ENCODE measurements at places on chromosomes 7 and 10.
A peak's percentile ranks its signal among the peaks of the same experiment; 100 is the strongest.

DNA sequence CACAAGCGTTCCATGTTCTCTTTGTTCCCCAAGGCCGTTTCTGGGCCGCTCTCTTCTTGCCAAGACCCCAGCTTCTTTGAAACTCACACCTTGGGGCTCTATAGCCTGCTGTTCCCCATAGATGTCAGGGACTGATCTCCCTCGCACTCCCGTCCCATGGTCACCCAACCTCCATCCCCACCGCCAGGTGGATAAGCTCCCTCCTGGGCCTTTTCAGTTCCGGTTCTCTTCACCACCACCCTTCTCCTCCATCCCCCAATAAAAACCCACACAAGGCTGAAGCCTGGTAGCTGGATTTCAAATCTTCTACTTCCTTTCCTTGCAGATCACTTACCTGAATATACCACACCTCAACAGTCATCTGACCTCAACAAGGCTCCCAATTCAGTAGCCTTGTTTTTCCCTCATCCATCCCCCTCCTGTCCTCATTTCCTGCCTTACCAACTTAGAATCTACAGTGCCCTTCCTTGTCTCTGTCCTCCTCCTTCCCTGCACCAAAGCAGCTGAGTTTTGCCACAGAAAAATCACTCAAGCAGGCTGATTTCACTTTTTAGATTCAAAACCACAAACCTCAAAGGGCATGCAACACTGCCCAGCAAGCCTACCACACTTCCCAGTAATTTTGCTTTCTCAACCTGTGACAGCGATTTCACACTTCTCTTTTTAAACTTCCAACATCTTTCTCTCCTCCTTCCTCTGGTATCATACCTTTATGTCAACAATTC lies 7.7 kb downstream of the SLC37A3 start:
- peak; percentile 23 for DNase-seq

DNA sequence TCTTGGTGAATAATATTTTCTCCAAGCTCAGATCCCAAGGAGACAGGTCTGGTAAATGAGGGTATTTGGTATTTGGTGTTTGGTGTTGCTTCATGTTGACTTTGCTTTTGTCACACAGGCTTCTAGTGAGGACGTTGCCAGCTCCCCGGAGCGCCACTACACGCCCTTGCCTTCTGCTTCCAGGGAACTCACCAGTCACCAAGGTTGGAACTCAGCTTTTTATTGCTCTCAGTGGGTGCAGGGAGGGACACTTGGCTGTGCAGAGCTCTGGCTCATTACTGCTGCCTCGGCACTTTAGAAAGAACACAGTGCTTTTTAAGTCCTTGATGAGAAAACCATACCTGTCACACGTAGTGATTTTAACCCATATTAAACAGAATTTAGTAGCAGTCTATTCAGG lies 892.9 kb downstream of the LRMDA start:
- no peak for DNase-seq

- no peak for DNase-seq
Measured at GRCh38 chr7:157529768-157530560, 193.2 kb downstream of the DNAJB6 start.

- DNase-seq, result no peak
Measured at GRCh38 chr10:43217563-43218205, 49.2 kb downstream of the RASGEF1A start.

DNA sequence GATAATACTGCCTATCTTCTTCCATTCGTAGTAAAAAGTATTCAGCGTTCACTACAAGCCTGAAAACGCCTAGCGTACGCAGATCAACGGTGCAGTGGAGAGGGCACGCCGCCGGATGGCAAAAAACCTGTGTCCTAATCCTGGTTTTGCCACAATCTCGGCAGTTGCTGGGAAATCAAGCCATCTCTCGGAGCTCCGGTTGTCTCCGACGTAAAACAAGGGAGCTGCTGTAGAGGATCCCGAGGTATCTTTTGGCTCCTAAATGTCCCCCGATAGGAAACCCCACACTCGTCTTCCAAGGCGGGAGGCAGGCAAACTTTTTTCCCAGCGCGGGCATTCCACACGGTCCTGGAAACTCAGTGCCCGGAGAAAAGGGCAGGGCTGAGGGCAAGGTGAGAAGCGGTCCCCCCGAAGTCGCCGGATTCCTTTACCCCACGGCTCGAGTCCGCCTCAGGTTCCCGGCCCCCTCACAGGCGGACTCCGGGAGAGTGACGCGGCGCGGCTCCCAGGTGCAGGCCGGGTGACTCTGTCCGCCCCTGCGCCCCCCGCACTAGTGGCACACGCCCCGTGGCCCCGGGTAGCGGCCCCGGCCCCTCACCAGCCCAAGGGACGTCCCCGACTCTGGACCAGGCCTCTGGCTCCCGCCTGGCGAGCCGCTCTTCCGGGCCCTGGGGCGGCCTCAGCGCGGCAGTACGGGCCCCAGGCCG lies 649 bp downstream of the IDE start:
- DNase-seq, result no peak

- no peak for DNase-seq
Measured at GRCh38 chr7:33334349-33334748, 205.0 kb downstream of the BBS9 start.

DNA sequence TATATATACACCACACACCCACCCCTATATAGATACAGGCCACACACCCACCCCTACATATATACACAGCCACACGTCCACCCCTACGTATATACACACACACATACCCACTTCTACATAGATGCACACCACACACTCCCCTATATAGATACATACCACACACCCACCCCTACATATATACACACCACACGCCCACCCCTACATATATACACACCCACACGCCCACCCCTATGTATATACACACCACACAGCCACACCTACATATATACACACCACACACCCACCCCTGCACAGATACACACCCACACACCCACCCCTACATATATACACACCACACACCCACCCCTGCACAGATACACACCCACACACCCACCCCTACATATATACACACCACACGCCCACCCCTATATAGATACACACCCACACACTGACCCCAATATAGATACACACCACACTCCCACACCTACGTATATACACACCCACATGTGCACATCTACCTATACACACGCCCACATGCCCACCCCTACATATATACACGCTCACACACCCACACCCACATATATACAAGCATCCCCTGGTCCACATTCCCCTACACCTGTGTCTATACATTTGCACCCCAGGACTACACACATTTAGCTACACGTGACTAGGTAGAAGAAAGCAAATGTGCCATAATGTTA lies 52.1 kb upstream of the UBE3C start:
- DNase-seq, result no peak

- no peak for DNase-seq
Measured at GRCh38 chr10:131166486-131166885, 145.0 kb downstream of the TCERG1L start.

DNA sequence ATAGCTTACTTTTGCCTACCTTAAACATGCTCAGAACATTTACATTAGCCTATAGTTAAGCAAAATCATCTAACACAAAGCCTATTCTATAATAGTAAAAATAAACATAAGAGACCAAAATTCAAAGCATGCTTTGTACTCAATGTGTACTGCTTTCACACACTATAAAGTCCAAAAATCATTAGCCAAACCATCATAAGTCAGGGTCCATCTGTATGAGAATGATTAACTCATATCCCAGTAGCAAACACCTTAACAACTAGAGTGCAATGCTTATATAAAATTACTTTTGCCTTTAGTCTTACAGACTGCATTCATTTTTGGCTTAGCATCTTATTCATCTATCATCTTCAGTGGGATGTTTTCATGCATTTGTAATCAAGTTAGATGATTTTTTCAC lies 49.4 kb upstream of the VWC2 start:
- DNase-seq, result no peak

DNA sequence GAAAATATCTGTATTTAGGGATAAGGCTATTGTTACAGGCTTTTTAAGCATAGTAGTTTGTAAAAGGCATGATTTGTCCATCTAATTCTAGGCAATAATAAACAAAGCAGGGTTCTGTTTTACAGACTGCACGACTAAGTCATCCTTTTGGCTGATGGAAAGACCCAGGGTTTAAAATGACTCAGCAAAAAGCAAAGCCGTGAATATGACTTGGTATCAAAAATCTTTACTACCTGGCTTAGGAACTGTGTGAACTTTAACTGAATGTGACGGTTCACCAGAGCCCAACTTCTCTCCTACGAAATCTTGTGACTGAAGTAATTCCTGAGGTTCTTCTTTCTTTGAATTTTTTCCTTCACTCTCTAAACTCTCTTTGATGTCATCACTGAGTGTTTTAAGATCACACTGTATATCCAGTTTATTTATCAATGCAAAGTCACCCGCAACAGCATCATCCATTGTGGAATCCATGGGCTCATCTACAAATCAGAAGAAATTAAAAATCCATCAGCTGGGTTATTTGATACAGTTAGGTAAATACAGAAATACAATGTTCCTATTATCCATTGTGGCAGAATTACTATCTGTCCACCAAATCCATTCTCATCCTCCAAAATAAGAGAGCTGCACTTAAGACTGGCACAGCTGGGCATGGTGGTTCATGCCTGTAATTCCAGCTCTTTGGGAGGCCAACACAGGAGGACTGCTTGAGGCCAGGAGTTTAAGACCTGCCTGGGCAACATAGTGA lies 17.0 kb downstream of the ATE1 start:
- DNase-seq, result no peak

DNA sequence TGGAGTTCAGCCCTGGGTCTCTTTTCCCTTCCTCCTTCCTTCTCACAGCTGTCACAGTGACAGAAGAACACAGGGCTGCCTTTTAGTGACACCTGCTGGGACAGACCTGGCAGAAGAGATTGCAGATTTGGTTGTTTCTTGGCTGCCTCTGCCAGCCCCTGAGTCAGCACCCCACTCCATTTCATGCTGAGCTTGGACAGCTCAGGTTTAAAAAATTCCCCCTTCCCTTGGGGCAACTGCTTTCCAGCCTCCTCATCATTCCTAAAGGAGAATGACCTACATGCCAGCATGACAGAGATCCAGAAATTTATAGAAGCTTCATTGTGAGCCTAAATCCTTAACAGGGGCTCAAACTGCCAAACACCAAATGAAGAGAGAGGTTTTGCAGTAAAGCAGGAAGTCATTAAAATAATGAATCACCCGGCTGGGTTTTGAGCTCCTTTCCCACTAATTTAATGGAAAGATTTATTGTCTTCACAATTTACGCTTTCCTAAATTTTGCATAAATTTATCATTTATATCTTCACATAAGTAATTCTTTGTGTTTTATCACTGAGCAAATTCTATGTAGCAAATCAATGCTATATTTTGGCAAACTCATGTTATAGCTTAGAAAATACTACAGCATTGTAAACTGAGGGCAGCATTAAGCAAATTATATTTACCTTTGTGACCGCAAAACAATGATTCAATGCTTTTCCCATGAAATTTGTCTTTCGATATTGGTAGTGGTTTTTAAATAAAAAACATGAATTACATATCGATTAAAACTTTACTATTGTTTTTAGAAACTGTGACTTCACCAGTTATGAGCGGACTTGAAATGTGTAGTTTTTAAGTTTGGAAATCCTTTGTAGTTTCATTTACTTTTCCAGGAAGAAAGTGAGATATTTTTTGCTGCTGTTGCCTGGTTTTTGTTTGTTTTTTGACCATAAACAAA lies 399.5 kb upstream of the ANKRD30A start:
- DNase-seq, result no peak

GRCh38 chr7:128458956-128459355 lies 3.3 kb downstream of the HILPDA start:
- no peak for DNase-seq

- no peak for DNase-seq
Measured at GRCh38 chr7:94355454-94355853, 39.2 kb upstream of the COL1A2 start.

GRCh38 chr7:130881799-130882141 lies 147.8 kb upstream of the KLF14 start:
- DNase-seq, result no peak

- no peak for DNase-seq
Measured at GRCh38 chr7:148107443-148108127, 483.0 kb upstream of the C7orf33 start.

DNA sequence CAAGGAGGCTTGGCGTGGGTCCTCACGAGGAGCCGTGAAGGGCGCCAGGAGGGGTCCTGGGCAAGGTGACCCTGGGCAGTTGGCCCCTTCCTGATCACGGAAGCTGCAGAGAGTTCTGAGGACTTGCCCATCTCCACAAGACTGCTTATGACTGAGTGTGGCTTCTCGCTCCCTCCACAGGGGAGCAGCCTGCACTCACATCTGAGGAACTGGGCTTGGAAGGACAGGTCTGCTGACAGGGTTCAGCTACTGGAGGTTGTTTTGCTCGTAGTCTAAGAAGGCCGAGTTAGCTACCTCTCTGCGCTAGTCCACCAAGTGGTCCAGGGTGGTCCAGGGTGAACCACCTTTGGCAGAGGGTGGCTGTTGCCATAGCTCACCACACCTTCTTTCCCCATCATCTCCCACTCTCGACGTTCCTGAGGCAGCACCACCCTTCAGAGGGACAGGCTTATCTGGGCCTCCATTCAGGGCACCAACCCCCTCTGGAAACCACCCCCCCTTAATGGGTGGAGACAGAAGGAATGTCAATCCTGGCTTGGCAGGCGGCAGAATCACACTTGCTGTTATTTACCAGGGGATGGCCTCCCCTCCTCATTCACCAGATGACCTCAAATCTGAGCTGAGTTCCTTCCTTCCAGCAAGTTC lies 38.2 kb downstream of the FAM53B start:
- DNase-seq, result no peak

GRCh38 chr7:21414795-21415393 lies 13.0 kb upstream of the SP4 start:
- no peak for DNase-seq

GRCh38 chr7:131781-132482 lies 60.4 kb upstream of the FAM20C start:
- no peak for DNase-seq

- DNase-seq, result no peak
Measured at GRCh38 chr10:25026463-25026862, 10.1 kb downstream of the THNSL1 start.

- DNase-seq, result no peak
Measured at GRCh38 chr10:75091146-75091545, 20.3 kb upstream of the SAMD8 start.

- DNase-seq, result no peak
Measured at GRCh38 chr10:86043236-86043635, 323.4 kb downstream of the GRID1 start.

- DNase-seq, result no peak
Measured at GRCh38 chr10:101466016-101466912, 112.3 kb downstream of the BTRC start.

DNA sequence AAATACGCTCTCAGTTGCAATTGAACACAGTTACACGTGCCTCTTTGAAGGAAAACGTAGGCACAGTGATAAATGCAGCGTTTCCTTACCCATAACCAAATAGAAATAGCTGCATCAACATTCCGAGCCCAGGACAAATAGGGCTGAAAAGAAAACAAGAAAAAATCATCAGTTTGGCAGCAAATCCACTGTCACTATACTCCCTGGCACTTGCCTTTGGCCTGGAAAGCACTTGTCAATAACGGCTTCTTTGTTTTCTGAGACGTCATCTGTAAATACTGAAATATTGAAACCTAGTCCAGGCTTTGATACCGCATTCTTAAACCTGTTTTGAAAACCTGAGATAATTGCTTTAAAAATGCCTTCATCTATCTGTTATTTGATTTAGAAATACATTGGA lies 167.2 kb upstream of the AKR1E2 start:
- DNase-seq, result no peak

- DNase-seq, result no peak
Measured at GRCh38 chr7:4871056-4871680, 9.3 kb upstream of the PAPOLB start.

All from GM18507 (cell line).